ENCODE measurements at places on chromosomes 1 and 21.
A peak's percentile ranks its signal among the peaks of the same experiment; 100 is the strongest.

GRCh38 chr1:230228236-230228897 is 161.3 kb downstream of the GALNT2 start:
- DNase-seq: no peak

DNA sequence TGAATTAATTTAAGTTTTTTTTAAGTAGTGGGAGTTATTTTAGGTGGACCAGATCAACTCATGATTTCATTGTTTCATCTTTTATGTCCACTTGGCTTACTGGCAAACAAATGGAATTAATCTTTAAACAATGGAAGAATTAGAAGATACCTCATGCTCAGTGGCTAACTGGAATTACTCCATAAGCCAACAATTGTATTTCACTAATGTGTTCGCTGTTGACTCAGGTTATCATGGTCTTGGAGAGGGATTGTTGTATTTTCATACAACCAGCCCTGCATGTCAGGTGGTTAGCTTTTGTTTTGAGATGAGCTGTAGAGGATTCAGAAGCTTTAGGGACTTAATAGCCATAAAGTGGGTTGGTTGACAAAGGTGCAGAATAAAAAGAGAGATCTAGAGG is 57.2 kb upstream of the HMCN1 start:
- no peak for DNase-seq

GRCh38 chr1:28983509-28984310 is 69.3 kb downstream of the EPB41 start:
- peak; percentile 42 for DNase-seq

- DNase-seq: no peak
These were observed 14.7 kb downstream of the RNF2 start for GRCh38 chr1:185059950-185060571.

- DNase-seq: no peak
These were observed 28.0 kb downstream of the CD1D start for GRCh38 chr1:158208586-158209116.

- no peak for DNase-seq
These were observed 48.4 kb downstream of the DOP1B start for GRCh38 chr21:36204980-36205379.

GRCh38 chr1:167086033-167086432 is 4.1 kb downstream of the GPA33 start:
- DNase-seq: no peak

DNA sequence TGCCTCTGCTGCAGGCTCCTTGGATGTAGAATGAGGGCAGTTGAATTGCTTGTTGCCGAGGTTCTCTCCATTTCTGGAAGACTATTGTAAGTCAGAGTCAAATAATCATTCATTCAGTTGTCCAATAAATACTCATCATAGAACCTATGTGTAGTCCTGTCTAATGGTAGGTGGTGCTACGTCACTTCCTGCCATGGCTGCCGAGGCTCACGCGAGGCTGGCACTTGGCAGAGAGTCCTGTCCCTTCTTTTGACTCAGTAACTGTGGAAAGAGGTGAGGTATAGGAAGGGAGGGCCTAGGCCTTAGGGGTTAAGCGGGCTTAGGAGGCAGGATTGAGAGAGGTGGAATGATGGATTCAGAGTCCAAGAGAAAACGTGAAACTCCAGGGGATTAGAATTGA is 9.7 kb downstream of the ADARB1 start:
- no peak for DNase-seq

- no peak for DNase-seq
These were observed 9.6 kb upstream of the RNF223 start for GRCh38 chr1:1083416-1084371.

DNA sequence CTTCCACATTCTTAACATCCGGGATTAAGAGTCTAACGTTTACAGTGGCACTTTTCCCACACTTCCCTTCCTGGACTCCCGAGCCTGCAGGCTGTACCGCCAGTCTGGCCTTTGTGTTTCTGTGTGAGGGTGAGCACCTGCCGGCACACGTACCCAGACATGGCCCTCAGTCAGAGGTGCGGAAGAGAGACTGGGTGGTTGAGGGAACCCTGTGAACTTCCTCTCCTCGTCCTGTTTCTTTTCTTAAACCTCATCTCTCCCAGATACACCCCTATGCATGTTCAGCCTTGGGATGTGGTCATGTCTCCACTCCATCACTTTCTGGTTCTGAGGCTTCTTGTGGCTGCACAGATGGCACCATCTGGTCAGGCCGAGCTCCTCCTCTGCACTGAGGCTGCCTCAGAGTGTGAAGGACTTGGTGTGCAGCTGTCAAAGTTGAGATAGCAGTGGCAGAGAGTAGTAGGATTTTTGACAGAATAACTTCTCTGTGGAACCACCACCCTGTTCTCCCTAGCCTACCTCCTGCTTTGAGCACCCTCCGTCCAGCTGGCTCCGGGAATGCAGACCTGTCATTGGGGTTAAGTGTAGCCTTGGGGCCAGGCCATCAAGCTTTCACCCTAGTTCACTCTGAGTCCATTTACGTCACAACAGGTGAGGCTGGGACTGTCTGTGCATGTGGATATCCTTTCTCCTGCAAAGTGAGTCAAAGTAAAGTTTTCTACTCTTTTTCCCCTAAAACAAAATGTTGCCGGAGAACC is 31.4 kb downstream of the VASH2 start:
- DNase-seq: no peak

- DNase-seq: no peak
These were observed 8.1 kb upstream of the TMCO2 start for GRCh38 chr1:40239626-40240025.

GRCh38 chr1:10068605-10069294 is 36.0 kb downstream of the UBE4B start:
- DNase-seq: no peak

- DNase-seq: no peak
These were observed 927 bp downstream of the UAP1 start for GRCh38 chr1:162562470-162562828.

- DNase-seq: no peak
These were observed 276.4 kb upstream of the PLXNA2 start for GRCh38 chr1:208520438-208521099.

GRCh38 chr1:204477036-204477740 is 17.4 kb downstream of the PIK3C2B start:
- no peak for DNase-seq

- no peak for DNase-seq
These were observed 53.9 kb upstream of the KRTAP11-1 start for GRCh38 chr21:30935121-30935888.

DNA sequence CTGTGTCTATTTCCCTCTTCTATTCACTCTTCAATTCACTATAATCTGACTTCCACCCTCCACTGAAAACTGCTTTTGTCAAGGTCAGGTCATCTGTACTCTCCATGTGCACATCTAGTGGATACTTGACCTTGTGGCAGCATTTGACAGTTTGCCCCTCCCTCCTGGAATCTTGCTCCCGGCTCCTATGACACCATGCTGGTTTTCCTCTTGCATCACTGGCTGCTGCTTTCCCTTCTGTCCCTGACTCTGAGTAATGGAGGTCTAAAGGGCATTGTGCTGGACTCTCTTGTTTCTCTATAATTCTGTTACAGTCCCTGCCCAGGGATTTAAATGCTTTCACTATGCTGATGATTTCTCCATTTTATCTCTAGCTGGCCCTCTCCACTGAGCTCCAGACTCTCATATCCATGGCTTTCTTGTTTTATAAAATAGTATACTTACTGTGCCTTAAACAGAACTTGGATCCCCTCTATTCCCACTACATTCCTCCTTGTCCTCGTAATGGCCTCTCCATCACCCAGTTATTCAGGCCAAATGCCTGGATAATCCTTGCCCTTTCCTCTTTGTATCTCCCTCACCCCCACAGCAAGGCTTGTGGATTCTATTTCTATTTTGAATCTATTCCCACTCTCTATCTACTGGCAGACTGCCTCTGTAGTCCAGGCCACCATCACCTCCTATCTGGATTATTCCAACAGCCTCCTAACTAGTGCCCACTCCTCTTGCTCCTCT is 36.8 kb upstream of the PODN start:
- DNase-seq: no peak

GRCh38 chr1:32933742-32934322 is 30.8 kb downstream of the RNF19B start:
- DNase-seq: no peak

DNA sequence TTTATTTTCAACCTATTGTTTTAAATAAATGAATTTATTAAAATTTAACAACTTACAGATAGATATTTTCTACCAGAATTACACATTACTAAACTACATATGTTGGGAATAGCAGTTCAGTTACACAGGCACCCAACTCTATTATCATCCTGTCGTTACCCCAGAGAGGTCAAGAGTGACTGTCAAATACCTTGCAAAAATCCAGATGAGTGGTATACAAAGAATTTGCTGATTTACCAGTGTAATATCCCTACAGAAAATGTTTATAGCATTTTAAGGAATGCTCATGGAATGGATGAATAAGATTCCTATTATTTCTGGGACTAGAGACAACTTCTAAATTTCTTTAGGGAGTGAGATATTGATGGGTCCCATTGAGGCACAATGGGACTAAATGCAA is 300.7 kb upstream of the RGS18 start:
- no peak for DNase-seq

DNA sequence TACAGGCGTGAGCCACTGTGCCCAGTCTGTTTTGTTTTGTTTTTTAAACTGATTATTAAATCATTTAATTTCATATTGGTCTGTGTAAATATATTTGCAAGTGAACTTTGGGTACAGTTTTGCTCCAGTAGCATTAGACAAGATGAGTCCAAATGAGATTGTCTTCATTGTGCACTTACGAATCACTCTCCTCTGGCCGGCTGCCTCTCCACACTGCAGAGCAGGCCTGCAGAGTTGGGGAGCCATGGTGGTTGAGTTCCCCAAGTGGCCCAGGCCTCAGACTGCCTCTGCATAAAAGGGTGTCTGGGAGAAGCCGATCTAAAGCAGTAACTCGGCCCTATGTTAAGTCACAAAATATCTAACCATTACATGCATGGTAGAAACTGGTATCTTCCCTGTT is 74.8 kb downstream of the ATP5PO start:
- no peak for DNase-seq

DNA sequence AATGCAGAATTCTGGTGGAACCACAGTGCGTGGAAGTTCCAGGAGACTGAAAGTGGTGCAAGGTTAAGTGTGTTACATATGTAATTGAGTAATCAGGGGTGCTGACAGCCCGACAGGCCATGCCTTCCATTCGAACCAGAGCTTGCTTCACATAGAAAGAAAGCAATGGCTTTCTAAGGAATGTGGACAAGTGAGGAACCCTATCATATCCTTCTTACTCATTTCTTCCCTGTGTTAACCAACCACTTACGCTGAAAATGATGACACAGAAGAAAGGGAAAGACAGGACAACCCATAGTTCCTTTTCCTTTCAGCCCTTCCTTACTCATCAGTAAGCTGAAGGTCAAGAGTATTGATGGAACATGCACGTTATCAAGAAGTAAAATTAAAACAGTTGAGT is 48.1 kb upstream of the KCNA3 start:
- no peak for DNase-seq

DNA sequence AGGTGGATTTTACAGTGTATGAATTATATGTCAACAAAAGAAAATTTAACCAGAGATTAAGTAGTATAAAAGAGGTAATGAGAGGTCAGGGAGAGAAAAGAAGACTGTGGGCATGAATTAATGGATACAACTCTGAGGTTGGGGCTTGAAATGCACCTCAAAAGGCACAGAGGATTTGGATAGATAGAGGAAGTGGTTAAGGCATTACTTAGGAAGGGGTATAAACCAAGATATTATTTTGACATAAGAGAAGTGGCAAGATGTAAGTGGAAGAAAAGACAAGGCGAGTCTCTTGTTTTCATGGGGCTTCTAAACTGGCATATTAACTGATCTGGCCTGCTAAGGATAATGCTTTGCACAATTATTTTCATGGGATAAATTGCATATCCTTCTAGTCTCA is 34.1 kb downstream of the RAP1A start:
- no peak for DNase-seq

DNA sequence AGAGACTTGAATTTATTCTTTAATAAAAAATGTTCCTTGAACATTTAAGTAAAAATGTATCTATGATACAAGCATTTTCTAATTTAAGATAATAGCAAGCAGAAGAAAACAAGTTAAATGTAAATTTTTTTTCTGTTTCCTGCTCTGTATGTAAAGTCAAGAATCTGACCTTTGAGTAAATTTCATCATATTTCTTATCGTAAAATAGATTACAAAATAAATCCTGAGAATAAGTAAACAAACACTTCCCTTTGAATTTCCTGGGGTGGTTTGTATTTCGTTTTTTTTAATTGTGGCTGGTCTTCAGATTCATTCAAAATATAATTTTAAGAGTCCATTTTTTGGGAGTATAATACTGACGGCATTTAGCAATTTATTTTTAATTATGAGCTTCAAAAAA is 77.6 kb downstream of the POU2F1 start:
- DNase-seq: no peak

GRCh38 chr1:99573431-99574217 is 72.3 kb upstream of the PALMD start:
- DNase-seq: no peak

DNA sequence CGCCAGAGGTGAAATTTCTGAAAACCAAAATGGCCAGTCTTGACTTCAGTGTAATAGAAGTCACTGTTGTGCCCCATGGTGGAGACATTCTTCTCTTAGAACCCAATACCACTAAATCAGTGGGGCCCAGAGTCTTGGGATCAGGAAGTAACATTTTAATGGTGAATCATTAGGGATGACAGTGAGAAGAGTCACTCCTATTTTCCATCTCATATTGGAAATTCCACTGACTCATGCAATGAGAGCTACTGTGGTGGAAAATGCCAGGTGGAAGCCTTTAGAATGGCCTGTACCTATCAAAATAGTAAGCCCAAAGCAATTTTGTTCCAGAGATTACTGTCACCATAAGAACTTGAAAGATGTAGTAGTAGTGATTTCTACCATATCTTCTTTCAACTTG is 20.6 kb upstream of the PPM1J start:
- DNase-seq: no peak

- no peak for DNase-seq
These were observed 156.8 kb downstream of the ZBTB18 start for GRCh38 chr1:244207935-244208244.

DNA sequence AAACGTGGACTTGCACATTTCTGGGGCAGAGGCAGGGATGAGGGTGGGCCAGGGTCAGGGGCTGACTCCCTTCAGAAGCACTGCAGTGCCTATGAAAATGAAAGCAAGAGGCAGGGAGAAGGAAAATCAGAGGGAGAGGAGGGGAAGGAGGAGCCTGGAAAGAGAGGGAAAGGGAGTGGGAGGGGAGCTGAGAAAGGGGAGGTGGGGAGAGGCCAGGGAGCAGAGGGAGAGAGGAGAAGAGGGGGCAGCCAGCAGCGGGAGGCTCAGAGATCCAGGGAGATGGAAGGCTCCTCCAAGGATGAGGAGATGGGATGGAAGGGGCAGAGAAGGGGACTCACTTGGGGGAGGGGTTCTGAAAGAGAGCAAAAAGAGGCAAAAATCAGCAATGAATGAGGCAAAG is 96.3 kb upstream of the KLHDC7A start:
- DNase-seq: no peak

- DNase-seq: peak; percentile 80
These were observed 30.7 kb downstream of the HSPG2 start for GRCh38 chr1:21906173-21907078.

DNA sequence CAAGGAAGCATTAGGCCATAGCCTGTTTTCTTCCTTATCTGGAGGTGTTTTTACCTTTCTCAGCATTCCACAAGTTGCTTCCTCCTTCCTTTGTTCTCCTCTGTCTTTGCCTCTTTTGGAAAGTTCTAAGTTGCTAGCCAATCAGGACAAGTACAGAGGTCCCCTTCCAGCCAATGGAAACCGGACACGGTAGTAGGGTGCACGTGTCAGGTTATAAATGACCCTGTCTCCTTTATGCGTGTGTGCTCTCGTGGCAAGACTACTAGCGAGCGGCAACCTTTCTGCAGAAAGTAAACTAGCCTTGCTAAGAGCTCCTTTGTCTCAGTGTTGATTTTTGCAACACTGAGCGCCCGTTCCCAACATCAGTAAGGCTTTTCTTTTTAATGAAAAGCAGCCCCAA is 1.5 kb upstream of the ACADM start:
- no peak for DNase-seq

All from hematopoietic multipotent progenitor cell treated with erythropoietin and hydrocortisone succinate and interleukin-3 and kit ligand, for 15 days (in vitro differentiated cells).